ENCODE measurements at places on chromosomes 7 and 10.

- DNase-seq = no peak
These were observed 188.9 kb downstream of the GRID1 start for GRCh38 chr10:86177537-86178155.

DNA sequence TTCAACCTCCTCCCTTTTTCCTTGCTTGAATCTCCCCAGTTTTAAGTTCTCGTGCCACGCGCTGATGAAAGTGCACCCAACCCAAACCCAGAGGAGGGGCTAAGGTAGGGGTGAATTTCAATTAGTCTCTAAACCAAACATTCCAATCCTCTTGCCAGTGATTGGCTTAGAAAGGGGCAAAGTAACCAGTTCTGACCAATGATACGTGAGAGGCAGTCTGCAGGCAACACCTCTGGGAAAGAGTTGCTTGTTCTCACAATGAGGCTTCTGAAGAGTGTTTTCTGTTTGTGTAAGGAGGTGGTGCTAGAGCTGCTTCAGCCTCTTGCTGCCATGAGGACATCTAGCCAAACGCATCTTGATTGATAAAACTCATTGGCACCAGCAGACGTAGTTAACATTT is 21.8 kb downstream of the SLC35G1 start:
- DNase-seq = no peak

DNA sequence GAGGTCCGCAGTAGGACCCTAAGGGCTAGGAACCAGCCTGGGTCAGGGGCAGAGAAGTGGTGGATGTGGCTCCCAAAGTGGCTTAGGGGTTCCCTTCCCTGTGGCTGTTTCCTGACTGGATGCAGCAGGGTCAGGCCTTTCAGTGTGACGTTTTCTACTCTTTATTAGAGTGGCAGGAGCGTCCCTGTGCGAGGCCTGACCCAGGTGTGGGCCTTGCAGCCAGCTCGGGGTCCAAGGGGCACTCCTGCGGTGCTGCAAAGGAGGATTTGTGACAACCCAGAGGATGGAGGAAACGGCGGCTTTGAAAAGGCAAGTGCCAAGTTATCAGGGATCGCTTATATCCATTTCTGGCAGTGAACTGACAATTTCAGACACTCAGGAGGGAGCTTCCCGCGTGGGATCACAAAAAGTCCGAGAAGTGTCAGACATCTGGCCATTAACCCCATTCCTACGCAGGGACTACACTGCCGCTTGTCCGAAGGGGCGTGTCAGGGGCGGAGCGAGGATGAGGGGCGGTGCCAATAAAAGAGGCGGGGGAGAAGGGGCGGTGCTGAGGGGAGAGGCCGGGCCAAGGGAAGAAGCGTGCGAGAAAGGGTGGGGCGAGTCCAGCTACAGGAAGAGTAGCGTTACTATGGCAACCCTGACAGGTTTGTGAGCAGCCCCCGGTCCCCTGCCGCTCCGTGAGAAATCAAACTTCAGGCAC is 98.8 kb upstream of the ZNF722 start:
- DNase-seq = peak; percentile 91

- DNase-seq = no peak
These were observed 108.7 kb downstream of the DNAJC1 start for GRCh38 chr10:21894648-21895342.
